ENCODE measurements at places on chromosomes 13 and 19.

DNA sequence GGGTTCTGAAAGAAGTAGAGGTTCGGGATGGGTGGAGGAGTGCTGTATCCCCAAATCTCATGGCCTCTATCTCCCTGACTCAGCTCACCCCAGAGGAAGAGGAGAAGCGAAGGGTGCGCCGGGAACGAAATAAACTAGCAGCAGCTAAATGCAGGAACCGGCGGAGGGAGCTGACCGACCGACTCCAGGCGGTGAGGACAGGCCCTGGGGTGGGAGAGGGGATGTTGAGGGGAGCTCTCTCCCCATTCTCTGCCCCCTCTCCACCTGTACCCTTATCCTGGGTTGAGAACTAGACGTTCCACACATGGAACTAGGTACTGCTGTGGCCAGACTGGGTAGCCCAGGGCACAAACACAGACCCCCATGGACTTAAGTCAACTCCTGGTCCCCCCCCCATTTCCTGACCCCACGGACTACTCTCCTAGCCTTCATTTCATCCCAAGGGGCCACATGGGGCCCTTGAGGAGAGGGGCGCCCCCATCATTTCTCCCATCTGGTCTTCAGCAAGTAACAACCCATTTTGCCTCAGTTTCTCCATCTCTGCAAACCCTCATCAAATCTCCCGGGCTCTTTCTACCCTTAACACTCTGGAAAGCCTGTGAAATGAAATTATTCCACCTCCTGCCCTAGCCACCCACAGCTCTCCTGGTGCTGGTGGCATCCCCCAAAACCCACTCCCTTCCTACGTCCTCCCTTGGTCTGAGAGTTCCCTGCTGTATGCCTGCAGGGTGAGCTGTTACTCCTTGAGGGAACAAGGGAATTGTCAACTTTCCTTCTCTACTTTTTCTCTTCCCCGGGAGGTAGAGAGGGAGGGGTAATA is 3.5 kb downstream of the FOSB start:
- no peak for DNase-seq

DNA sequence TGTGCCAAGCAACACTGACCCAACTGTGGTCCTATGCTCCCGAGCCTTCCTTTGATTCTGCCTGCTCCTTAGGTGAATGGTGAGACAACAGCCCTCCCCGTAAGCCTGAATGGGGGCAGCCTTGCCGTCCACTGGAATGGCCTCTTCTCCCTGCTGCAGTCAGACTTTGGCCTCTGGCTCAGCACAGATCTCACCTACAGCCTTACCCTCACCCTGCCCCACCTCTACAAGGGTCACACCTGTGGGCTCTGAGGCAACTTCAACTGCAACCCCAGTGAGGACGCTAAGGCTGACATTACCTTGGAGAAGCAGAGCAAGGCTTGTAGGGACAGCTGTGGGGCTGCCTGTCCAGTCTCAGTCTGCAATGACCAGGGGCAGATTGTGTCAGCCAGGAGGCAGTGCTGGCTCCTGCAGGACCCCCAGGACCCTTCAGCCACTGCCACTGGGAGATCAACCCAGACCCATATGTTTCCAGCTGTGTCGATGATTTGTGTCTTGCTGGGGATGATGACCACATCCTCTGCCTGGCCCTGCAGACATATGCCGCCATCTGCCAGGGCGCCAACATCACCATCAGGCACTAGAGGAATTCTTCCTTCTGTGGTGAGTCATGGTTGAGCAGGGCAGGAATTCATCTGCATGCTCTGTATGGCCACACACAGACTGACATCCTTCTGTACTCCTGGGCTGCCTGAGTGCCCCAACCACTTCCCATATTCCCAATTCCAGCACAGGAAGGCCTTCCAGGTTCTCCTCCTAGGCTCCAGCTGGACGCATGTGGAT is 27.3 kb upstream of the FXYD3 start:
- DNase-seq, result no peak

GRCh38 chr13:29479716-29480492 is 115.6 kb downstream of the SLC7A1 start:
- DNase-seq, result no peak

- no peak for DNase-seq
Measured at GRCh38 chr13:37379841-37380240, 218.7 kb downstream of the POSTN start.

DNA sequence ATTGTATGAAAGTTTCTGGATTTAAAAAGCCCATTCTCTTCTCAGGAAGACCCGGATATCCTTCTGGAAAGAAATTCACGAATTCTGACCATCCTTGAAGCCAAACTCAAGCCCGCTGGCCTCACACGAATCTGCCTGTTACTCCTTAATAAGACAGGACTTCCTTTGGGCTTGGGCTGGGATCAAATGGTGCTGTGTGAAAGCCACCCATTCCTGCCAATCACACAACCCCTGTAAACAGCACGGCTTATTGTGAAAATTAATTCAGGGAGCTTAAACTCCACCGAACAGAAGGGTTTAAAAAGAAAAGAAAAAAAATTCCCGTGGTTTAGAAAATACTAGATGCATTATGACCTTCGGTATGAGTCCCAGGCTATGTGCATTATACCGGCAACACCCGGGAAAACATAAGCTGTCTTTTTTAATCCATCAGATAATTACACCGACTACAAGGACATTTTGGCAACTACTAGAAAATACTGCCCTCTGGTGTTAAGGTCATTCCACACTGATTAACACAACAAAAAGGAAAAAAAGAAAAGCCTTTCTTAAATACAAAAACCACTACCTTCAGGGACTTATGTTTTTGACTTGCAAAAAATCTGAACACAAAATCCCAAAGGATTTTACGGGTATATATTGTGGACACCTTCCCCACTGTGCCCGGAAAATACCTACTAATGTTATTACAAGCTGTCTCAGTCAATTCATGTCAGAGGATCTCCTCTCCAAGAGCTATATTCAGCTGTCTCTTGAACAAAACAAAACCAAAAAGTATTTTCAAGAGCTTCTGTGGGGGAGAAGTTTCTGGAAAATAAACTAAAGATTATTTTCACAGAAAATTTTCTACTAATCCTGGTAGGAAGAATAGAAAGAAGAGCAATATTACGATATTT is 76.0 kb upstream of the LSM14A start:
- peak; percentile 36 for DNase-seq

DNA sequence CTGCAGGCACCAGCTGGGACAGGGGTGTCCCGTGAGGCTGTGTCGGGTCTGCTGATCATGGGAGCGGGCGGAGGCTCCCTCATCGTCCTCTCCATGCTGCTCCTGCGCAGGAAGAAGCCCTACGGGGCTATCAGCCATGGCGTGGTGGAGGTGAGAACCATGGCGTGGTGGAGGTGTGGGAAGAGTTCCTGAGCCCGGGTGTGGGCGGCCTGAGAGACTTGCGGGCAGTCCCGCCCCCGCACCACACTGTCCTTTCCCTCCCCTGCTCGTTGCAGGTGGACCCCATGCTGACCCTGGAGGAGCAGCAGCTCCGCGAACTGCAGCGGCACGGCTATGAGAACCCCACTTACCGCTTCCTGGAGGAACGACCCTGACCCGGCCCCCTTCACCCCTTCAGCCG is 10.7 kb downstream of the APLP1 start:
- DNase-seq, result no peak

- no peak for DNase-seq
Measured at GRCh38 chr19:2337329-2337707, 8.8 kb downstream of the SPPL2B start.

DNA sequence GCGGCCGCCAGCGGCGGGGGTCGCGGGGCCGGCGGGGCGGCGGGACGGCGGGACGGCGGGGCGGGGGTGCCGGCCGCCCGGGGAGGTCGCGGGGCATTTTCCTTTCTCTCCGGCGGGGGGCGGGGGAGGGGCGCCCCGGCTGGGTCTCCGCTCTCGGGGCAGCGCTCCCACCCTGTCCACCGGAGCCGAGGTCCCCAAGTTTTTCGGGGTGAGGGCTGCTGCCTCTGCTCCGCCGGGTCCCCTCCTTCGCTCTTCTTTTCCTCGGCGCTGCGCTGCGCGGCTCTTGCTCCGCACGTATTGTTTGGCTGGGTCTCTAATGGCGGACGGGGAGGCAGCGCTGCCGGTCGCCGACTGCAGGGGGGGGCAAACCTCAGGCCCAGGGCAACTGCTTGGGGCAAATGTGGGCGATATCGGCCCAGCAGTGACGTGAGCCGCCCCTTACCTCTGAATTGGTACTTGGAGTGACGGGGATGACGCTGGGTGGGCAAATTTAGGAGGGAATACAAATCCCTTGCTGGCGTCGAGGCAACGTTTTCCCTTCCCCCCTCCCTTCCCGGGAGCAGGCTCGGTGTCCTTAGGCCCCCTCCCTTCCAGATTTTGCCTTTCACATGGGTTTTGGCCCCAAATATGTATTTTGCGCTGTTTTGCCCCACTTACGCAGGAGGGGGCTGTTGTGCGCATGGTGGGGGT is 759 bp downstream of the ZMYM2 start:
- DNase-seq, result no peak

DNA sequence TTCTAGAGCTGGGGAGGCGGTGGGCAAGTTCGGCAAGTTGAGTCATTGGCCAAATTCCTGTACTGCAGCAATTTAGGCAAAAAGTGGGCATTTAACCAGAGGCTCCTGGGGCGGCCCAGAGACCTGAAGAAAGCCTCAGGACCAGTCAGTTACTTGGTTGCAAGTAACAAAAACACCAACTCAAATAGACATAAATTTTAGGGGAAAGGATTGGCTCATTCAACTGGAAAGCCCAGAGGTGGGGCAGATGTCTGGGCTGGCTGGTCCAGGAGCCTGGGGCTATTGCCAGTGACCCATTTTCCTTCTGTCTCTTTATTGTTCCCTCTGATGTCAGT is 97.1 kb downstream of the SIPA1L3 start:
- no peak for DNase-seq

GRCh38 chr13:98252931-98253470 is 75.9 kb upstream of the RNF113B start:
- DNase-seq, result no peak

DNA sequence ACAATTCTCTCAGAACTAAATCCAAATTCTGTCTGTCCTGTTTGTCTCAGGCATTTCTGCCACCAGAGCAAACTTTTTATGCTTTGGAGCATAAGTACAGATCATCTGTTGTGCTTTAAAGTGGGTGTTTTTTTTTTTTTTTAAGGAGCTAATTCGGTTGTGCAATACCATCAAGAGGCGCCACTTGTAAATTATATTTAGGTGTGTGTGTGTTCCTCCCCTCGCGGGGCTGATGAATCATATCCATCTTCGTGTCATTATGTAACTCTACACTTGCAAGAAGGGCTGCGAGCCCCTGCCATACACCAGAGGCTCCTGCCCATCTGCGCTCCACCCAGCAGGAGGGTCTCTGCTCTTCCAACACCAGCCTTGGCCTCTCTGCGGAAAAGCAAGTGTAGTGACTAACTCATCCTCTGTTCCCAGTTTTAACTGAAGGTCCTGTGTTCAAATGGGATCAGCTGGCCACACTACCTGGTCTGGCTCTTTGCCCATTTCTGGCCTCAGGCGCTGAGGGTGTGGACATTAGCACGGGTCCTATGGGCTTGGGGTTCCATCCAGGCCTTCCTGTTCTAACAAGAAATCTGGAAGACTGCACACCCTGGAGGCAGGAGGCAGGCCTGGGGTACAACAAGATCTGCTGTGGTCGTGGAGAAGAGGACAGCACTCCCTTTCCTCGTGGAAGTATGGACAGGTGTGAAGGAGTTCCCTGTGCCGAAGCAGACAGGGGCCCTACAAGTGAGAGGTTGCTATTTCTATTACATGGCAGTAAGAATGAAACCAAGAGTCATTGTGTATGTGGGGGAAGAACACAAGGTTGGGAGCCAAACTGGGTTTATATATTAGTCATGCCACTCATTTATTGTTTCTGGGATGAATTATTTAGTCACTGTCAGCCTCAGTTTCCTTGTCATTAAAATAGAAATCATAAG is 96.1 kb upstream of the MBNL2 start:
- DNase-seq, result no peak

DNA sequence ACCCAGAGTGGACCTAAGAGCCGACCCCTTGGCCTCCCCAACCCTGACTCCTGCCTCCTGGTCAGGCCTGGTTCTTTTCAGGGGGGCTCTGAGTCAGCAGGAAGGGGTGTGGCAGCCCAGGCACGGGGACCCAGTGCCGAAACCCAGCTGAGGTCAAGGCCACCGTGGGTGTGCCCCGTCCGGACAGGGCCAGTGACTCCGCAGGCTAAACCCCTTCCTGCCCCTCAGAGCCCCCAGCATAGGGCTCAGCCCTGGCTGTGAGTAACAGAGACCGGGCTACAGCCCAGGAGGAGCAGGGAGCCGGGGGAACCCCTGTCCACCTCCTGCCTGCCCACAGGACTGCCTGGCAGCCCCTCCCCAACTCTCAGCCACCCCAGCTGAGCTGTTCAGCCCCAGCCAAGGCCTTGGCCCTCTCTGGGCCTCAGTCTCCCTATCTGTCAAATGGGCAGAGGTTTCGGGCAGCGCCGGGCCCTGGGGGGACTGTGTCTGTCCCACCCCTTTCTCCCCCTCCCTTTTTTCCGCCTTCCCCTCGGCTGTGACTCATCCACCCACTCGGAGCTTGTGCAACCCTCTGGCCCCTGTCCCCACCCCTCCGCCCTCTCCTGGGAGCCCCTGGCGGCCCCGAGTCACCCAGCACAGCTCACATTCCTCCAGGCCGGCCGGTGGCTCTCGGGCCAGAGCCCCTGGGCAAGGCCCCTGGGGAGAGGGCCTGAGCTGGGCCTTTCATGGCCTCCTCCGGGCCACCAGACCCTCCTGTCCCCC is 8.6 kb downstream of the ZBTB7A start:
- DNase-seq, result no peak

GRCh38 chr19:20669263-20669662 is 7.9 kb upstream of the ZNF626 start:
- DNase-seq, result no peak

GRCh38 chr13:28067491-28067890 is 32.9 kb downstream of the FLT3 start:
- DNase-seq, result no peak

DNA sequence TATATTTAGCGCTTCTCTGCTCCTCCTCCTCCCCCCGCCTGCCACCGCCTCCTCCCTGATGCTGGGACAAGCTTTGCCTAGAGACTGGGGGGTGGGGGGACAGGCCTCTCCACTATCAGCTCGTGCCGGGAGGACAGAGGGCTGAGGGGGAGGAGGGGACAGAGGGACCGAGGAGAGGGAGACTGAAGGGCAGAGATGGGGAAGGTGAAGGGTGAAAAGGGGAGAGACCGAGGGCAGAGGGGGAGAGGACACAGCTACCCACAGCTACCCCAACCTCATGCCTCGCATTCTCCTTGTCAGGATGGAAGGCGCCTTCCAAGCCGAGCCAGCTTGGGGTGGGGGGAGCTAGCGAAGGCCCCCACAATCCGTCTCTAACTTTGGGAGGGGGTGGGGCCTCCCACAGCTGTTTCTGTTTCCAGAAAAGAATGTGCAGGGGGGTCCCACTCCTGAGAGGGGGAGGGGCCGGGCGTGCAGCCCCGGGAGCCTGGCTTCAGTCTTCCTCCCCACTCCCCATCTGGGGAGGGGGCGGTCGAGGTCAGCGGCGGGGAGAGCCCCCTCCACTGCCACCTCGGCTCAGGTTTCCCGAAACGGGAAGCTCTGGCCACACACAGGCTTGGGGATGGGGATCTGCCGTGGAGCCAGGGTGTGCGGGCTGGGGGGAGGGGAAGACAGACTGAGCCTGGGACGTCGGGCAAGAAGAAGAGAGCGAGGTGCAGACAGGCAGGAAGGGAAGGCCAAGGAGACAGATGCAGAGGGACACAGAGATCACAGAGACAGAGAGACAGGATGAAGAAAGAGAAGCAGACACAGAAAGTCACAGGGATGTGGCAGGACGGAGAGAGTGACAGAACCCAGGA is 1.6 kb downstream of the DACT3 start:
- no peak for DNase-seq

Measured in NCI-H774 (cell line).